ENCODE measurements at places on chromosomes 11 and 22. TPM values are rescaled to one million over a fixed set of nuclear protein-coding genes. Genes with fewer than 3 reads are reported as not detected.

DNA sequence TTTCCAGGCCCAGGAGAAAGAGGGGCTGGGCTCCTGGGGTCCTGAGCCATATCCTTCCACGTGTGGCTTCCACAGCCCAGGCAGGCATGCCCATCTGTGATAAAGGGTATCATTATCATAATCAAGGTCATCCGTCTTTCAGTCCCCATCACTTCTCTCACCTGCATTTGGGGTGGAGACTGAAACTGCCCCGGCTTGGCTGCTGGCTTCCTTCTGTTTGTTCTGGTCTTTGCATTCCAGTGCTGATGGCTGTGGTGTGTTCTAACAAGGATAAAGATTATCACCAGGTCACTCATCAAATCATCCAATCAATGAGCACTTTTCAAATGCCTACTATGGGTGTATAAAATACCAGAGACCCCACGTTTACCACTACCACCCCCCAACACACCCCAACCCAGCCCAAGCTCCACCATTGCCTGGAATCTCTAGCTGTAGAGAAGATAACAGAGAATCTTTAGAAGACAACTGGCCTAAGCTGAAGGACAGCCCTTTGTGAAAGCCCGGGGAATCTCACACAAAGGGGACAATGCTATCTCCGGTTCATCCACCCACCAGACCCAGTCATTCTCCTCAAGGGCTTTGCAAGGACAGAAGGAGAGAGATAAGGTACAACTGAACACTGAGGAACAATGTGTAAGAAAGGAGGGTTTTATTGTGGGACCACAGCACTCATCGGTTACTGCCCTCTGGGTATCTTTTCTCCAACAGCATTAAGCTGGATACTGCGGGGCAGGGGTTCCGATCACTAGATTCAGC lies 54.9 kb downstream of the AHNAK start:
- no peak for DNase-seq

GRCh38 chr22:19995611-19996339 lies 20.8 kb downstream of the ARVCF start:
- no peak for DNase-seq

DNA sequence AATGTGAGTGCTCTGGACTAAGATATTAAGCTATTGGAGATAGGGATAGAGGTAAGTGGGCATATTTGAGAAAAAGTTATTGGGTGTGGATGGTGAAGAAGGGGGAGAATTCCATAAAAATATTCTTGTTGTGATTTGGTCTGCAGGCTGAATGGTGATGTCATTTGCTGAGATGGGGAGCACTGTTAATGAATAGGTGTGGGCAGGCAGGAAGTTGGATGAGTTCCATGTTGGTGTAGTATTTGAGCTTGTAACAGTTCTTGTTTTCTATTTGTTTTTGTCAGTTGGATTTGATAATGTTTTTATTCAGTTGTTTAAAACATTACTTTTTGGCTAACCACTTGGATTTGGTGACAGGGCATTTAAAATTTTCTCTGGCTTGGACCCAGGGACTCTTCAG lies 168.8 kb downstream of the C11orf87 start:
- DNase-seq, result no peak

DNA sequence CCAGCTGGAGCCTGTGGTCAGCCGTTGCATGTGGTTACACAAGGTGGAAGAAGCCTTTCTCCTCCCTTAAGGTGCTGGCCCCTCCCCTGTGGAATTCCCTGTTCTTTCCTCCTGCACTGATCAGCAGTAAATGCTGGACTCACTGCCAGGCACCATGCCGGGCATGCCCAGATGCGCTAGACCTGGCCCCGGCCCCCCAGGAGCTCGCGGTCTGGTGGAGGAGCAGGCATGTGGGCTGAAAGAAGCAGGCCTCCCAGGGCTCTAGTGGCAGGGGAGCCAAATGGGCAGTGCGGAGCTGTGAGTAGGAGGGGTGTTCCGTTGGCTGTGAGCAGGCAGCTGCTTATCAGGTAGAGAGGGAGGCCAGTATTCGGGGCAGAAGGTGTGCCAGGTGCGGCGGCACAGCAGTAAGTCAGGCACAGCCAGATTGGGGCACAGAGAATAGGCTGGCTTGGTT lies 10.2 kb downstream of the DGKZ start:
- no peak for DNase-seq

- DNase-seq, result no peak
These were observed 20.0 kb downstream of the GUCY1A2 start for GRCh38 chr11:106998116-106998915.

- no peak for DNase-seq
These were observed 15.7 kb downstream of the TESMIN start for GRCh38 chr11:68735646-68736045.

The CDC42BPG gene
- total RNA-seq, result 33.0 TPM

The MRPL48 gene
- 37.5 TPM for total RNA-seq

The FOLH1 gene
- total RNA-seq, result 0.81 TPM

The GAL3ST1 gene
- total RNA-seq, result 8.2 TPM

The HEPHL1 gene
- total RNA-seq, result not detected

The NRXN2 gene
- total RNA-seq, result not detected

The CEND1 gene
- not detected for total RNA-seq
